ENCODE measurements at places on chromosomes 12 and 14. TPM values are rescaled to one million over a fixed set of nuclear protein-coding genes. Genes with fewer than 3 reads are reported as not detected.

The KRT72 gene
- total RNA-seq, result not detected

The SLCO1C1 gene
- total RNA-seq, result not detected

The GRIP1 gene
- 0.19 TPM for total RNA-seq

The NAV3 gene
- total RNA-seq, result not detected

The KRT80 gene
- not detected for total RNA-seq

The IL26 gene
- 8.0 TPM for total RNA-seq

The CD163L1 gene
- not detected for total RNA-seq

The SMCO3 gene
- not detected for total RNA-seq

The PAH gene
- not detected for total RNA-seq

The PTCSC3 gene
- not detected for total RNA-seq

The TMEM119 gene
- 0.24 TPM for total RNA-seq

The RILPL2 gene
- total RNA-seq, result 12.3 TPM

The ANO4 gene
- not detected for total RNA-seq

The NRDE2 gene
- 26.4 TPM for total RNA-seq

The ADCY4 gene
- 10.5 TPM for total RNA-seq

The DEGS2 gene
- 8.3 TPM for total RNA-seq

The GPR65 gene
- 15.0 TPM for total RNA-seq

The APOF gene
- total RNA-seq, result not detected

The AP4S1 gene
- total RNA-seq, result 4.3 TPM

The ENDOU gene
- total RNA-seq, result 0.16 TPM

The NTF3 gene
- total RNA-seq, result not detected

The CD69 gene
- total RNA-seq, result 150 TPM

The MFAP5 gene
- total RNA-seq, result not detected

The GLIPR1L2 gene
- total RNA-seq, result 0.13 TPM
